ENCODE measurements at places on chromosomes 1 and 21.

DNA sequence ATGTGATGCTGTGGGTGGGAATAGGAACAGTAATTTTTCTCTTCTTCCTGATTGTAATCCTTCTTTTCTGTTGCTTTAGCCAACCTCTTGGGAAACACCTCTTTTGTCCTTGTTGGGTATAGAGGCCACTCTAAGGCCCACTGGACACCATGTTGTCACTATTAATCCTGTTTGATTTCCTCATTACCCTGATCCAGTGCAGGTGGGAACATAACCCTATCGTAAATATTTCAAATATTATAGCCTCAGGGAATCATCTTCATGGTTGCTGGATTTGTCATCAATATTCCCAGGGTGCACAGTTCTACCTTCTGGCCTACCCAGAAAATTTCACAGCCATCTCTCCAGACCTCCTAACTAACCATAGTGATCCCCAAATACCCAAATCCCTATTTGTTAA, 27.9 kb upstream of the SLC6A9 start:
- no peak for DNase-seq

- no peak for DNase-seq
Observed at GRCh38 chr1:234686035-234686434, 76.1 kb upstream of the IRF2BP2 start.

DNA sequence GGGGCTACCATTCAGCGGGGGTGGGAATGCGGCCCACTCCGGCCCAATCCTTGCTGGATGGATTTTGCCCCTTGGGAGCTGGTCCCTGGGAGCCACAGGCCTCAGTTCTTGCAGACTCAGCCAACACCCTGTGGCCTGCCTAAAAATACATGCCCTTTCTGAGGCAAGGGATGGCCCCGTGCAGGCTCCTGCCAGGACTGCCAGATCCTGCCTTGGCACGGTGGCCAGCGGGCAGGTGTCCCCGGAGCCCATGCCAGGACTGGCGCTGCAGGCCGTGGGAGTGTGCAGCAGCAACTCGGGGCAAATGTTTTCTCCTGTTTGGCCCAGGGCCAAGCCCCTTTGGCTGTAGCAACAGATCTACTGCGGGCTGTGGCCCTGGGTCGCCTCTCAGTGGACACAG, 1.6 kb upstream of the PANK4 start:
- DNase-seq = no peak

- no peak for DNase-seq
Observed at GRCh38 chr1:228283476-228284147, 75.8 kb downstream of the OBSCN start.

GRCh38 chr1:28830814-28831213, 18.8 kb downstream of the OPRD1 start:
- DNase-seq = no peak

- no peak for DNase-seq
Observed at GRCh38 chr1:200438911-200439310, 29.1 kb upstream of the ZNF281 start.

DNA sequence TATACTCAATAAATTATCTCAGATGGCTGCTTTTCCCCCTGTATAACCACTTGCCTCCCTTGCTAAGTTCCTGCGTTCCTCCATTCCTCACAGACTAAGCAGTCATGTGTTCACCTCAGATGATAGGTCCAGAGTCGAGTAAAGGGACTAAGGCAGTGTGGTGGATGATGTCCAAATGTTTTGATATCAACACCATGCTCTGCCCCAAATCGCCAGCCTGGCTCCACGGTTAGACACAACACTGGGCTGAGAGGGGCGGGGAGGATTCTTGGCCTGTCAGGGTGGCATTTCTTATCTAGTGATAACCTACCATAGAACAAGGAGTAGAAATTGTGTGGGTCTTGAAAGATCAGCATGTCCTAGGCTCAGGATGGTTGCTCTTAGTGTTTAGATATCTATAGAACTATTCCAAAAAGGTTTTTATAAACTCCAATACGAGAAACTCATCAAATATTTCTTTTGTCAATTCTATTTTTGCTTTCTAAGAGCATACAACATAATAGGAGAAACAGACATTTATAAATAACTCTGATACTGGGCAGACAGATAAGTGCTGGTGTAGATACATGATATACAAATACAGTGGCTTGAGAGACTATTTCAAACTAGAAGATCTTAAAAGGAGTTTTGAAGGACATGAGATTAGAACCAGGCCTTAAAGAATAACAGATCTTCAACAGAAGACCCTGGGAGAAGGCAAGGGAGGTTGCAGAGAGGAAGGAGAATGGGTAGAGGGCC, 21.5 kb downstream of the GJA5 start:
- no peak for DNase-seq

GRCh38 chr1:58724483-58724882, 24.6 kb upstream of the MYSM1 start:
- DNase-seq = no peak

DNA sequence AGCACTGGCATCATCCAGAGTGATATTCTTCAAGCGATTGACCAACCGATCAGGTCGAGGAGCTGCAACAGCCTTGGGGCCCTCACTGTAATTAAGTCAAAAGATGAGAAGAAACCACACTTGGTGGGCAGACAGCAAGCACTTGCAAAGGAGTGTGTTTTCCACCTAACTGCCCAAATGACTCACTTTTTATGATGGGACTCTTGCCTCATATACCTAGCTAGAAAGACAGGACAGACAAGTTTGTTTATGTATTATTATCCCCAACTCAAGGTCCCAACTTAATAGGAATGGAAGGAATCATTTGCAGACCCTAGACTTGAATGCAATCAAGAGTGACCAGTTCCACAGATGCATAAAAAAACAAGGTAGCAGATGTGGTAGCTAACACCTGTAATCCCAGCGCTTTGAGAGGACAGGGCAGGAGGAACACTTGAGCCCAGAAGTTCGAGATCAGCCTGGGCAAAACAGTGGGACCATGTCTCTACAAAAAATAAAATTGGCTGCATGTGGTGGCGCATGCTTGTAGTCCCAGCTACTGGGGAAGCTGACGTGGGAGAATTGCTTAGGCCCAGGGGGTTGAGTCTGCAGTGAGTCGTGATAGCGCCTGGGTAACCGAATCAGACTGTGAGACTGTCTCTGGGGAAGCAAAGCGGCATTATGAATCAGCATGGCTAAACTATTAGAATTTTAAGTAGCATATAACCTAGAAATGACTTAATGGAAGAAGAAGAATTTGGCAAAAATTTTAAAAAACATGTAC, 2.3 kb upstream of the NRAS start:
- DNase-seq = no peak

DNA sequence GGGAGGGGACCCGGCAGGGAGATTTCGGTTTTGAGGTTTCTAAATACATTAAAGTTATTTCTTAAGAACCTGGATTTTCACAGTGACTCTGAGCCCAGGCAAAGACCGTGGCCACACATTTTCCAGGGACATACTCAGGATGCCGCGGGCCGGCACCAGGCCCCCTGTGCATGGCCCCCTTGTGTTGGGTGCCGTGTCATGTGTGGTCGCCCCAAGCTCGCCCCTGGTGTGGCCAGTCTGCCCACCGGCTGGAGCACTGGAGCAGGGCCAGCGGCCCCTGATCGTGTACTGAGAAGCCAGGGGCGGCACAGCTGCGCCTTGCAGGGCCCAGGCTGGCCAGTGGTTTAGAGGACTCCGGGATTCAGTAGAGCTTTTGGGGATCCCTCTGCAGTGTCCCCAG, 26.6 kb downstream of the ARHGEF16 start:
- no peak for DNase-seq

DNA sequence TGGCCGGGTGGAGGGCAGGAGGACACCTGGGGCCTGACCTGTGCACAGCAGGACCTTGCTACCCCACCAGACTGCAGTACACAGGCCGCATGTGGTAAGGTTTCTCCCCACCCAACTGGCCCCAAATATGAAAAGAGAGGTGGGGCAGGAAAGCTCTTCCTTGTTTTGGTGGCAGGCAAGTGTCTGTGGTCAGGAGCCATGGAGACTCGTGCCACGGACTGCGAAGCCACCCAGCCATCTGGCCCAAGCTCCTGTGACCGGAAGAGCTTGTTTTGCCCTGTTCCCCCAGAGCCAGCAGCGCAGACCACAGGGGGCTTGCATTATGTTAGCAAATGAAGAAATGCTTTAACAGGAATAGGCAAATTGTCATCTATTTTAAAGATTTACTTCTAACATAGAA, 54.9 kb downstream of the OLIG1 start:
- no peak for DNase-seq

- no peak for DNase-seq
Observed at GRCh38 chr1:178946416-178946815, 75.5 kb upstream of the ANGPTL1 start.

DNA sequence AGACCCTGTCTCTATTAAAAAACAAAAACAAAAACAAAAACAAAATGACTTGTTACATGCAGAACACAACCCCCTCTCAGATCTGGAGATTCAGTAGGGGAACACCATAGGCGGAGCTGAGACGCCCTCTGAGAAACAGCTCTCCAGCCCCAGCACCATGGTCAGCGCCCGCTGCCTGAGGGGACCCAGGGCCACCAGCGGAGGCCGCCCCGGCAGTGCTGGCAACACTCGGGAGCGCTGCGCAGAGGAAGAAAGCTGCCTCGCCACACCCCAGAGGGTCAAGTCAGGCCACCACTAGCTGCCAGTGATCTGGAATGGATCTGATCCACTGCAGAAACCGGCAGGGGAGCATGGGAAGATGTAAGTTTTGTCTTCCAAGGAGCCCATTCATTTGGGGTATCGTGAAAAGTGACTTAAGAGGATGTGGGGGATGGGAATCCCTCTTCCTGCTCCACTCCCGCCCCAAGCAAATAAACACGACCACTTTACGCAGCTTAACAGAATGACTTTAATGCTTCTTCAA, 3.1 kb downstream of the ACTA1 start:
- DNase-seq = peak; percentile 61

GRCh38 chr21:28159396-28159795, 833.3 kb downstream of the LTN1 start:
- DNase-seq = no peak

Measured in erythroblast (primary cell).